ENCODE measurements at places on chromosomes 12 and 14.
A peak's percentile ranks its signal among the peaks of the same experiment; 100 is the strongest.

DNA sequence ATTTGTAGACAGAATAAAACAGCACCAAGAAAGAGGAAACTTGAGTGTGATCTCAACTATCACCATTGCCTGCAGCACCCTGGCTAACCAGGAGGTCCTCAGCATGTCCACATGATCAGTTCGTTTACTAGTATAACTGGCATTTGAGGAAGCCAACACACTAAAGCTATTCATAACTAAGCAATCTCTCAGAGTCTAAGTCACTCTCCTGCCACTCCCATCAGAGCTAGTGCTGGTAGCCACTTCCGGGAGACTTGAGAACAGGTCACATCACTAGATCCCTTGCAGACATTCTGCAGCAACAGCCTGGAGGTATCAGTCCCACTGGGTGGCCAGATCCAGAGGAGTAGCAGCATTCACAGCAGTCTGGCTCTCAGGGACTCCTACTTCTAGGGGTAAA lies 352.9 kb upstream of the OR4E1 start:
- no peak for ATAC-seq

- peak; percentile 93 for ATAC-seq
Measured at GRCh38 chr14:31927348-31927832, 149.7 kb upstream of the ARHGAP5 start.

GRCh38 chr14:22824711-22825359 lies 4.9 kb upstream of the MRPL52 start:
- ATAC-seq: peak; percentile 32

DNA sequence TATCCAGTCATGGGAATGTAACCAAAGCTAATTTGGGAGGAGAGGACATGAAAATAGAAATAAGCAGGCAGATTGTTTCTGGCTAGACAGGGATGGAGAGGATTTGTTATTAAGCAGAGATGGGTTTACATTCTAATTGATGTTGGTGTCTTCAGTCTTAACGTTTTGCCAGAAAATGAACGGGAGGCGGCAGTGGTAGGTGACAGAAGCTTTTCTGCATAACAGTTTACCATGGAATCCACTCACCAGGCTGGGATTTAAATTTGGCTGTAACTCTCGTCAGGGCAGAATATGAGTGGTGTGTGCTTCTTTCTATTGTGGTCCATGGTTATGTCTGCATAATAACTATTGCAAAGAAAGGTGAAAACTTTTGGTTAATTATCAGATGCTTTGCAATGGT lies 50.2 kb upstream of the OTX2 start:
- ATAC-seq: no peak

DNA sequence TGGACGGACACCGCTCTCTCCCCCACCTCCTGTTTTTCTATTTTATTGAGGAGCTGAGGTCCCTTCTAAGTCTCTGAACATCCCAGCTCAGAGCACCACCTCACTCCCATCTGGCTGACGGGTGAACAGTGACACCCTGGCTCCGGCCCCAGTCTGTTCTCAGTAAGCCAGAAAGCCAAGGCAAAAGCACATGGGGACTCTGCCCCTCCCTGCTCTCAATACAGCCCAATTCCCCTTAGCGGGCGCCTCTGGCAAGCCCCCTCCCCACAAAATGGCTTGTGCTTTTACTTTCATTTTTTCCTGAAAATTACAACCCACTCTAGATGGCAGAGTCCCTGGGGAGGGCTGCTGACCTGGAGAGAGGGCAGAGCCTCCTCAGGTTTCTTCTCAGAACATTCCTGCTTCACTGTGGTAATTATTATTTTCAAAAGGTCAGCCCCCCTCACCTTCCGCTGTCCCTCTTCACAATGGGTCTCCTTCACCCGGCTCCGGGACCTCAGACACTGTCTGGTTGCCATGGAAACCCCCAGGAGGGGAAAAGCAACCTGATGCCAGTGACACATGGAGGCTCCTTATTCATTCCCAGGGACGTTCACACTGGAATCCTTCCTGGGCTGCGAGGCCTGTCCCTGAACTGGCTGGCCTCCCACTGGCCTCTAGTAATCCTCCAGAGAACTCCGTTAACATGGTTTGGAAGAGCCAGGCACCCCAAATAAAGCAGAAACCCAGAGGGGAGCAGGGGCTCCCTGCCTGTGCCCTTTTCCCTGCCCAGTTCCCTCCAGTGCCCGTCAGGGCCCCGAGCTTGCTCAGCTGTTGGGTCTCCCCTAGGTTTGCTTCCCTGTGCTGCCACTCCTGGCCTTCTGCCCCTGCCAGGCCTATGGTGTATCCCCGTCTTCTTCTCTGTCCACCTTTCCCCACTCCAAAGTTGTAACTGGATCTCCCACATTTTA lies 15.9 kb downstream of the COL2A1 start:
- ATAC-seq: peak; percentile 25

DNA sequence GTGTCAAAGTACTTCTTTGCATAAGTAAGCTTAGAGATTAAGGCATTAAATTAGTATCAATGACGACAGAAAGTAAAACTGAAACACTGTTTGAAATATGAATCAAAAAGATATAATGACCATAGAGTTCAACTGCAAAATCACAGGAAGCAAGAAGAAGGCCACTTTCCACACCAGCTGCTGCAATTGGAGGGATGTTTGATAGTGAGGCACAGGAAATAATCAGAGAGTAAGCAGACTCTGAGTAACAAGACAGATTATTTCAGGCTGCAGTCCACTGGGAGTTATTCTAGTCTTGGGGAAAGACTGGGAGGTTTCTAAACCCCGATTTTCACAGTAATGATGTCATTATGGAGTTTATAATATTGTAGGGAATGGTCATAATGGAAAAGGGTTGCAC lies 12.9 kb downstream of the MDGA2 start:
- no peak for ATAC-seq

DNA sequence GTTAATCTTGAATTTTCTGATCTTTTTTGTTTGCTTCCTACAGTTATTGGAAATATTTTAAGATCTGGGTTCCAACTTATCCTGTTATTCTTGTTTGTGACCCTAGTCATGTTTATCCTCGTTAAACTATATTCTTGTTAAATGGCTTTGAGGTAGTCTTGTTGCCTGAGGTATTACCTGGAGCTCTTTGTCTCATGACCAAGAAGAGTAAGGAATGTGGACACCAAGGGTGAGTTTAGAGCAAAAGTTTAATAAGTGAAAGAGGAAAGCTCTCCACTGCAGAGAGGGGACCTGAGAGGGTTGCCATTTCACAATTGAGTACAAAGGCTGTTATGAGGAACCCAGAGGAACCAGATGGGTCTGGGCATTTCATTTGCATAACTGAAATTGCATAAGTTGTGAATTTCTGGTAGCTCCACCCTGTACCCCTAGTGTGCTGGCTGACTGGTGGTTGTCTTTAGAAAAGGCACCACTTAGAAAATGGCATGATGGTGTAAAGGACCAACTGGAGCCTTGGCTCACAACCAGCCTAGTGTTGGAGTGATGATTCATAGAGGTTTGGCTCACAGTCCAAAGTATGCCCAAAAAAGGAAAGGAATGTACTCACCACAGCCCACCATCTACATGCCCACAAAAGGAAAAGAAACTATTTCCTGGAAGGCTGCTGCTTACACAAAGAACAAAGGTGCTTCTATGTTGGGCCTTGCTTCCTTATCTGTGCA lies 36.7 kb upstream of the RESF1 start:
- ATAC-seq: no peak

DNA sequence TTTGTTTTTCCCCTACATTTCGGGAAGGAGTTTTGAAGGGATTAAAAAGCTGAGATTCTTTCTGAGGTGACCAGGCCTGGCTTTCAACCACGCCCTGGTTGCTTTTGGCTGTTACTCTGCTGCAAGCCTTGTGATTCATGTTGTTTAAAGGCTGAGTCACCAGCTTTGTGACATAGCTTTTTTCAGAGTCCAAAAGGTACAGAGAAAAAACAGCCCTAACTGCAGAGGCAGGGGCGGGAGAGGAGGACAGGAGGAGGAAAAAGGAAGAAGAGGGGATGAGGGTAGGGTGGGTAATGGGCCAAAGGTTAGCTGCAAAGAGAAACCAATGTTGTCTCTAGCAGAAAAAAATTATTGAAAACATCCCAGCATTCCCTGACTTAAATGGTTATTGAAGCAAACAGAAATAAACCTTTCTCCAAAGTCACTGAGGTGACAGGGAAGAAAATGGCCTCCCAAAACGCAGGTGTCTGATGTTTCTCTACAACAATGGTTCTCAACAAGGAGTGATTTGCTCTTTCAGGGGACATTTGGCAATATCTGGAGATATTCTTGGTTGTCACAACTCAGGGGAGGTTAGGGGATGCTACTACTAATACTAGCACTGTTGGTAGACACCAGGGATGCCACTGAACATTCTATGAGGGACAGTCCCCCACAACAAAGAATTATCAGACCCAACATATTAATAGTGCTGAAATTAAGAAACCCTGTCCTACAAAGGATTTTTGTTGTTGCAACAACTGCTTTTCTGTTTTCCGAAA lies 2.1 kb upstream of the UBC start:
- ATAC-seq: peak; percentile 48

GRCh38 chr14:26394150-26394810 lies 203.6 kb downstream of the NOVA1 start:
- peak; percentile 65 for ATAC-seq

DNA sequence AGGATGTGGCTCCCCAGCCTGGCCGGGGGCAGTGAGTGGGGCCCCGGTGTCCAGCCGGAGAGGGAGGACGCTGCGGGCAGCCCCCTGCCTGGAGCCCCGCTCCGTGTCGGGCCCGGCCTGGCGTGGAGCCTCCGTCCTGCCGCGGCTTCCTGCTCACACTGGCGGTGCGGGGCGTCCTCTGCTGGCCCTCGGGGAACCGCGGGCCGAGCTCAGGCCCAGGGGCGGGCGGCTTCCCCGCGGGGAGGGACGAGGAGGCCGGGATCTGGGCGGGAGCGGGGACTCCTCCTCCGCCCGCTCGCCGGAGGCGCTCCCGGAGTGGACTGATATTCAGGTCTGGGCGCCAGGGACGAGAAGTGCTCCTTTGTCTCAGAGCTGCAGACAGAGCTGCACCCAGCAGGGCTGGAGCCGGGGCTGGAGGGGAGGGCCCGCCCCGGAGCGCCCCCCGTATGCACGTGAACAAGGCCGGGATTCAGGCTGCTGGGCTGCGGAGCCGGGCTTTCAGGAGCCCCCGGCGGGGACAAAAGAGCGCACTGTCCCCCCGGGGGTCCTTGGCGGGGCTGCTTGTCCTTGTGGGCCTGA lies 2.2 kb downstream of the MMP17 start:
- ATAC-seq: peak; percentile 86

GRCh38 chr12:122902854-122903692 lies 7.1 kb upstream of the VPS37B start:
- ATAC-seq: no peak

GRCh38 chr14:105026033-105026785 lies 5.3 kb upstream of the CDCA4 start:
- peak; percentile 19 for ATAC-seq
